Fibroblast of skin of right quadriceps (primary cell): ENCODE measurements at places on chromosomes 5 and 9.

GRCh38 chr9:137506274-137506673 is 43.9 kb downstream of the PNPLA7 start:
- DNase-seq: no peak

- no peak for DNase-seq
Measured at GRCh38 chr9:785997-786396, 55.5 kb upstream of the DMRT1 start.

DNA sequence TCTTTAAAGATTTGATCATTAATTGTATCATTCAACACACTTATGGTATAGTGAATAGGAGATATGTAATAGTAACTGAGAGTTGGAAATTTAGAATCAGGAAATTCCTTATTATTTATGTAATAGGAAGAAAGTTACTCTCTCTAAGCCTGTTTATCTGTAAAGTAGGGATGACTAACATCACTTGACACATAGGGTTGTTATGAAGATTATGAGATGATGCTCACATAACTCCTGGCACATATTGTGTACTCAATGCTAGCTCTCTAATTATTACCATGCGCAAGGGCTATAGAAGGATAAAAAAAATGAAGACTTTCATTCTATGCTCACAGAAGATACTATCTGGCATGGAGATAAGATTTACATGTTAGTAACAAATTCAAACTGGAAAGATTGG is 149.9 kb downstream of the ISOC1 start:
- DNase-seq: peak; percentile 89

DNA sequence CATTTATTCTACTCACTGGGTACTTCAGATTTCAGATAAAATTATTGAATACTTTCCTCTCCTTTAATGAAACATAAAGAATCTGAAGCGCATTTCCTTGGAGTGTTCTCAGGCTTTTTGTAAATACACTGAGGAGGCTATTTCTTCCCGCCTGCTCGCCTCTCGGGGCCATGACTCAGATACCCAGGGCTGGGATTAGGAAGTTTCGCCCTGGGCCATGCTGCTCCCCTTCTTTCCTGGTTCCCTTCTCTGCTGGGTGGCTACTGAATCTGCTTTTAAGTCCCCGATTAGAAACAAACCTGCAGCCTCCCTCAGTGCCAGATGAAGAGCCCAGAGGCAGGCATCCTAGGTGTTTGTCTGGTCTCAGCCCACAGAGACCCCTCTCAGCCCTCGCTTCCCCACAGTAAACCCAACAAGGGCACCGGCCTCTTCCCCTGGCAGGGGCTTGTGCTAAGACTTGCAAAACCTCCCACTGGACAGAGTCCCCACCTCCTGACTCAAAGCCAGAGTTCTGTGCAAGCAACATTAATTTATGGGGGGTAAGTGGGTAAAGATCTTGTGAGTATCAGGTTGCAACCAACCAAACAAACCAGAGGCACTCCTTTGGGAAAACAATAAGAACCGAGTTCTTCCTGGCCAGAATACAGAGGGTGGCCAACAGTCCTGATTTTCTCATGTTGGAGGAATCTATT is 30.7 kb upstream of the IRX1 start:
- no peak for DNase-seq

- peak; percentile 45 for DNase-seq
Measured at GRCh38 chr5:371811-372555, 50.5 kb downstream of the AHRR start.

- DNase-seq: no peak
Measured at GRCh38 chr5:171848911-171849520, 63.4 kb downstream of the SMIM23 start.

DNA sequence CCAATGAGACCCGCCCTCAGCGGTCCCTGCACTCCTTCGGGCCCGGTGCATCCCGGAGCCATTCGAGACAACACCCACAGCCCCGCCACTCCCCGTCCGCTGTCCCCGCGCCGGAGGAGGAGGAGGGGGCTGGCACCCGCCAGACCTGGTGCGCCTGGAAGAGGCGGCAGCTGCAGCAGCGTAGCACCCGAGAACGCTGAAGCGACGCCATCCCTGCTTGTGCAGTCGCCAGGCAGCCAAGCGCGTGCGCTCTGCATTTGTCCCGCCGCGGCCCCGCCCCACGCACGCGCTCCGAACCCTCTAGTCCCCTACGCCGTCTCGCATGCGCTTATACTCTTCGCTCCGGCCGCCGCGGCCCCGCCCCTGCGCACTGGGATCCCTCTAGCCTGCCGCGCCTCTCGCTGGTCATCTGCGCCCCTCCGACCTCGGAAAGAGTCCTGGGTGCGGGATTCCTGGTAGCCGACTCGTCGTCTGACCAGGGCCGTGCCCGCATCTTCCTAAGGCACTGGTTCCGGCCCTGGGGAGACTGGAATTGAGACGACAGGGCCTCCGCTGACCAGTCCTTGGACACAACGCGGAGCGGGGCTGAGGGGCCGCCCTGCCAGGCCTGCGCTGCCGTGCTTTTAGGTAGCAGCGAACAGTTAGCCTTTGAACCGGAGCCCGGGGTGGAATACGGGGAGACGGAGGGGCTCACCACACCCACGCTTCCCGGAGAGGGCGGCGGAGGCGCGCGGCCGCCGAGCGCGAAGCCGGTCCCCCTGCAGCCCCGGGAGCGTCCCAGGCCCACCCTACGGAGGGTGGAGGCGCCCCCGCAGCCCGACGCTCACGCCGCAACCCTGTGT is at the start of gene MRNIP:
Gene MRNIP, minus strand, starts transcription at position 232 of the 842 bp plus-strand sequence. Its CDS starts 21 bp downstream, at position 211.
- DNase-seq: peak; percentile 90

DNA sequence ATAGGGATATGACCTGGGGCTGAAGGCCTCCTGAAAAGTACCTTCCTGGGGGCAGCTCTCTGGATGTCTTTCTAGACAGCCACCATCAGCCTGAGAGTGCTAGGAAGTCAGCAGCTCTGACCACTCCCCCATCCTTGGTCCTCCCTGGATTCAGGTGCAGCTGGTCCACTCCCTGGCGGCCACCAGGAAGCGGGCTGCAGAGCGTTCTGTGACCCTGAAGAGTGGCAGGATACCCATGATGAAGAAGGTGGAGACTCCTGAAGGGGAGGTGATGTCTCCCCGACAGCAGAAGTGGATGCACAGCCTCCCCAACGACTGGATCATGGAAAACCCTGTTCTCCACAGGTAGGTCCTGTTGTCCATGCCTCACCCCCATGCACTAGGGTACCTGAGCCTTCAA is 1.8 kb downstream of the CCDC180 start:
- DNase-seq: no peak

DNA sequence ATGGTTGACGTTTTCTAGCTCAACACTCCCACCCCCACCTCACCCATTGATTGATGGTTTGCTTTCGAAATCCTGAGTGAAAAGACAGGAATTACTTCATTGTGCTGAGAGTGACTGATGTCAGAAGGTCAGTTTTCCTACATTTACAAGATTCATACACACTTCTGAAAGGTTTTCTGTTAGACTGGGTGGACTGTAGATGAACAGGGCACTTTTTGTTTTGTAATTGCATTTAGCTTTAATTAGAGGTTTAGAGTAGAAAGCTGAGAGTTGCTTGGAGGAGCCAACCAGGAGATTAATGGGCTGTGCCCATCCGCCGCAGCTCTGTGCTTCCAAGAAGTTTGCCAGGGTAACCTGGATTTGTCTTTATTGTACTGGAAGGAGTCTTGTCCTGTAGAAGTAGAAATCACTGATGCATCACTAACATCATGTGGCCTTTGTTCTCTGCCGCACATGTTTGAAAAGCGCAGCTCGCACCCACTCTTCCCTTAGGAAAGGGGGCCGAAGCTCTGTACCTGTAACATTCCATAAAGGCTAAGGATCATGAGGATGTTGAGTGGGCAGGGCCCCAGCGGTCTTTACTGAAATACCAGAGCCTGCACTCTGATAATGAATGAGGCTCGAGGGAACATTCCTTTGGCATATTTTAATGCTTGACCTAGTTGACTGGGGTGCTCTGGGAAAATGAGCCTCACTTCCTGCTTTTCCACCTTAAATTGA is 267.6 kb upstream of the DMRT1 start:
- no peak for DNase-seq

- DNase-seq: no peak
Measured at GRCh38 chr9:37914701-37915358, 10.9 kb upstream of the SLC25A51 start.

DNA sequence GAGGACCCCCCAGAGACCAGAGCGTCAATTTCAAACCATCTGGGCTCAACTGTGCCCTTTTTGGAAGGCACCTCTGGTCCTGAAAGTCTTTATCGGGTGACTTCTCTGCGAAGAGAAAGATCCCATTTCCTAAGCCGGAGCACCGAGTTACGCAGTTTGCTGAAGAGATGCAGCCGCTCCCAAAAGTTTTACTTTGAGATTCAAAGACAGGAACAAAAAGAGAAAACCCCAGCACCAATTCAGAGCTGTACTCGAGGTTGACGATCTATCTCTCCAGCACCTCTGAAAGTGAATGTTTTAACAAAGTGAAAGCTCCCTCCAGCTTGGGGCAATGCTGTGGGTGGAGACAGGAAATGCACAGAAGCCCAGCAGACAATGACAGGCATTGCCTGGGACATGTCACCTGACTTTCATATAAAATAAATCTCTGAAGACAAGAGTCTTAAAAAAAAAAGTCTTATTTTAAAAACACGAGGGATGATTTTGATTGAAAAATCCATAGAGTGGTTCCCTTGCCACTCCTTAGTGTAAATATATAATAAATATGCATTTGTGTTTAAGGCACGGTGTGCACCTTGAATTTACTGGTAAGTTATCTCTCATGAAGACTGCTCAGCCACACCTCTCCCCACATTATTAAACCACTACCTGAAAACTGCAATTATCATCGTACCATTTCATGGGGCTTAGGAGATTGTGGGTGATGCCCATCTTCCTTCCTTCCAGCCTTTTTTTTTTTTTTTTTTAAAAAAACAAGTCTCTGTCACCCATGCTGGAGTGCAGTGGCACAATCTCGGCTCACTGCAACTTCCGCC is 79.9 kb downstream of the FNBP1 start:
- peak; percentile 50 for DNase-seq

DNA sequence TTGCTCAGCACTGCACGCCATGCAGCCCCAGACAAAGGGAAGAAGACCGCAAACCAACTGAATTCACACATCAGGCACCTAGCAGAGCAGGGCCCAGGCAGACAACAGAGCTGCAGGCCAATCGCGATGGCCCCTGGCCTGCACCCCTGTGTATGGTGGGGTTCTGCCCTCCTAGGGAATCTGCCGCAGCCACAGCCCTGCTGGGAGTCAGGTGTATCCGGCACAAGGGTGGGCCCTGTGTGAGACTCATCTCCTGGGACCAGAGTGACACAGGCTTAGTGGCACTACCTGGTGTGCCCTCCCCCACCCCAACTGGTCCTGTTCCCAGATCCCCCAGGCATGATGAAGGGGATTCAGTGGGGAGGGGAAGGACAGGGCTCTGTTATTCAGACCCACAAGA is 122.8 kb downstream of the ATPSCKMT start:
- DNase-seq: no peak

GRCh38 chr9:115680231-115680630 is 473.4 kb upstream of the PAPPA start:
- peak; percentile 29 for DNase-seq

DNA sequence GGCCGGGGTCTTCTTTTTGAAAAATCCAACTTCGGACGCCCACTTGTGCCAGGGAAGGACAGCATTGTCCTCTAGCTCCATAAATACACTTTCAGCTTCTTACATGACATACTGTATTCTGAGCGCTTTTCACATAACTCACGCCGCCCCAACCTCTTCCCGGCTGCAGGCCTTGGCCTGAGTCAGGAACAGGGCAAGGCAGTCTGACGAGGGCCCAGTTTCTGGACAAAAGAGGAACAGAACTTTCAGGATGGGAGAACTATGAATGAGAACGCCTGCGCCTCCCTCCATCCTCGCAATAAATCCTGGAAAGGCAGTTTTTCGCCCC is 650 bp downstream of the DCTN4 start:
- DNase-seq: no peak

GRCh38 chr9:133405508-133406438 is 12.0 kb downstream of the REXO4 start:
- DNase-seq: no peak

GRCh38 chr5:16901021-16901644 is 35.0 kb downstream of the MYO10 start:
- no peak for DNase-seq

- DNase-seq: no peak
Measured at GRCh38 chr5:124678922-124679519, 67.4 kb downstream of the ZNF608 start.

GRCh38 chr9:80690349-80690939 is 998.9 kb downstream of the TLE1 start:
- DNase-seq: no peak

DNA sequence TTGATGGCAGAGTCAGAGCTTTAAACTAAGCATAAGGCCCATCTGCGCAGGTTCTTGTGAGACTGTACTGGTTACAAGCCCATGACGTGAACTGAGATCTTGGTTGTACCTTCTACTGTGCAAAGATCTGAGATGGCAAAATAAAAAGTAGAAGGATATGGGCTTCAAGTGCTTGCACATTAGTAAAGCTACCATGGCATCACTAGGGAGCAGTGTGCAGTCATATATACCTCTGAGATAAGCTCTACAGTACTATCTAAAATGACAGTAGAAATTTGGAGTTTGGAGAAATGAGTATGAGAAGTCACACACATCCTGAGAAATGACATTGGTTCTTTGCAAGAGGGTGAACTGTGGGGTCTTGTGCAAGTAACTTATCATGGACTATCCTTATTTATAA is 408.2 kb upstream of the PRR16 start:
- DNase-seq: peak; percentile 57

DNA sequence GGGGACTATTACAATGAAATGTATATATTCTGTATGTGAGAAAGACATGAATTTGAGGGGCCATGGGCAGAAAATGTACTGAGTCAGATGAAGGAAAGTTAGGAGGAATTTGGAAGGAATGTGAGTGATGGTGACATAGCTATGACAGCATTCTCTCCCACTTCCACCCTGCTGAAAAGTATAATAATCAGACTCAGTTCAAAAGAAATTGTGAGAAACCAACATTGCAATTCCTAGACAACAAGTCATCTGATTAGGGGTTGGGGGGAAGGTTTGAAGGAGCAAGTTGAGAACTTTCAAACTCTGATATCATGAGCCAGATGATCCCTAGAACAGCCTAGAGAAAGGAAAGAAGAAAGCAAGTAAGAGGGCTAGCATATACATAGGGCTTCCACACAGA is 370.6 kb downstream of the DMRTA1 start:
- DNase-seq: peak; percentile 85

GRCh38 chr5:56247592-56247991 is 14.5 kb upstream of the ANKRD55 start:
- DNase-seq: peak; percentile 73

- DNase-seq: peak; percentile 66
Measured at GRCh38 chr9:72351538-72352453, 13.2 kb downstream of the ZFAND5 start.
